GM23248 (cell line): ENCODE measurements at places on chromosomes 16 and 17.
A peak's percentile ranks its signal among the peaks of the same experiment; 100 is the strongest.

DNA sequence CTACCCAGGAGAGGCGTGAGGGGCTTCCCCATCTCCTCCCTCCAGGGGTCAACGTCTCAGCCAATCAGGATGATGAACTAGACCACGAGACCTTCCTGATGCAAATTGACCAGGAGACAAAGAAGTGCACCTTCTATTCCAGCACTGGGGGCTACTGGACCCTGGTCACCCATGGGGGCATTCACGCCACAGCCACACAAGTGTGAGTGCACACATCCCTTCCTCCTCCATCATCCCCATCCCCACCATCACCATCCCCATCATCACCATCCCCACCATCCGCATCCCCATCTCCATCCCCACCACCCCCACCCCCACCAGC, 6.8 kb downstream of the FSCN2 start:
- DNase-seq: no peak

- peak; percentile 38 for DNase-seq
These were observed 3.6 kb upstream of the CBX4 start for GRCh38 chr17:79842656-79843473.

DNA sequence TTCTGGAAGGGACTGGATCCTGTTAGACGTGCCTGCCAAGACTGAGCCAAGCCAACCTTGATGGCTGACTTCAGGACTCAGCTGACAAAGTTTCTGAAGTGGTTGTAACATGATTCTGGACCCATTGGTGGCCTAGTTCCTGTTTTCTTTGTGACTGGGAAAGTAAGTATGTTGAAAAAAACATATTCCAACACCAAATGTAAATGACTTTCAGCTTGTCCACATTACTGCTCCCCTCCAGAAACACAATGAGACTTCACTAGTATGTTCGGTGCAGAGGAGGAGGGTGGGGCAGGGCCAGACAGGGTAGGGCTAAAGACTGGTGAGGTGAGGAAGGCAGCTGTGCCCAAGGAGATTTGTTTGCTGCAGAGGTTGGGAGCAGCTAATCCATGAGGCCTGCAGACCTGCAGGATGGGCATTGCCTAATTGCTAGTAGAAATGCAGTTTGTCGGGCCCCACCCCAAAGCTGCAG, 26.4 kb downstream of the NMT1 start:
- DNase-seq: peak; percentile 50

DNA sequence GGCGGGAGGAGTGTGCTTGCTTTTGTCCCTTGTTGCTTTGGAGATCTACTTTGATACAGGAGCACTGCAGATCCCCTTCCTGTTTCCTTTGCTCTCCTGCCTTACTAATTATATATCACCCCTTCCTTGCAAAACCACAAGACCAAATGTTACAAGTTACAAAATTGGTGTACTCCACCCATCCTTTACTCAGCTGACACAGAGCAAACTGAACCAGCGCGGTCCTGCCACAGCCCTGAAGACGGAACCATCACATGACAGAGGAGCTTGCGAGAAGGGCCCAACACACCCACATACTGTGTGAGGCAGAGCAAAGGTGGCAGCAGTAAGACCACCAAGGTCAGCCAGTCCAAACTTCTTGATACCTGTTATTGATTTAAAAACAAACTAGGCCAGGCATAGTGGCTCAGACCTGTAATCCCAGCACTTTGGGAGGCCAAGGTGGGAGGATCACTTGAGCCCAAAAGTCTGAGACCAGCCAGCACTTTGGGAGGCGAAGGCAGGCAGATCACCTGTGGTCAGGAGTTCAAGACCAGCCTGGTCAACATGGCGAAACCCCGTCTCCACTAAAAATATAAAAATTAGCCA, 33.2 kb downstream of the CYTH1 start:
- peak; percentile 86 for DNase-seq

DNA sequence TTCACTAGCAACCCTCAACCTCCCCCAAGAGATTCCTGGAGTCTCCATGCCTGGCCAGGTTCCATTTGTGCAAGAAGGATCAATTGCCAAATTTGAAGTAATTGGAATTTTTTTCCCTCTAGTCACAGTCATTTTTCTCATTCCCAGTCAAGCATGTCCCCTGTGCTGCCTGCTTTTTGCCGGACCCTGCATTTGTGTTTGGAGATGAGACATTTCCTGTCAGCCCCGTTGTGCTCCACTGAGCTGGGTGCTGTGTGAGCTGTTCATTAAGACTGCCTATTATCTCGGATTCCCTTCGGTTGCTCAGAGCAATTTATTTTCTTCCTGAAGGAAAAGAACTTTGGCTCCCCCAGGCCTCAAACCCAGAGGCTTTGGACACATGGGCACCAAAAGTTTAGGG, 201.0 kb upstream of the NLRP1 start:
- DNase-seq: peak; percentile 48

DNA sequence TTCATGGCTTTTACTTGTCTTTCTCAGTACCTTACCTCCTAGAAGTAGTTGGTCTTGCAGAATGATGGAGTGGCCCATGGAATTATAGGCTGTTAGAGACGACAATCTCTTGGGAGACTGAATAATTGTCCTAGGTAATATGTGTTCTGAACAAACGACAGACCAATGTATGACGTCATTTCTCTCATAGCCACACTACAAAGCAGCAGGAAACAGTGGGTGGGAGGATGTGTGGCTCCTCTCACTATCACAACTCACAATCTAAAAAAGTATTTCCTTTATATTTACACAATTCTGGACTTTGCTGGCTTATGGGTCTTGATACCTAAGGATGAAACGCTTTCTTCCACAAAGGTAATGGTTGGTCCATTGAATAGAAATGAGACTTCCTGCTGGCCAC, 183.9 kb downstream of the TOX3 start:
- DNase-seq: no peak

DNA sequence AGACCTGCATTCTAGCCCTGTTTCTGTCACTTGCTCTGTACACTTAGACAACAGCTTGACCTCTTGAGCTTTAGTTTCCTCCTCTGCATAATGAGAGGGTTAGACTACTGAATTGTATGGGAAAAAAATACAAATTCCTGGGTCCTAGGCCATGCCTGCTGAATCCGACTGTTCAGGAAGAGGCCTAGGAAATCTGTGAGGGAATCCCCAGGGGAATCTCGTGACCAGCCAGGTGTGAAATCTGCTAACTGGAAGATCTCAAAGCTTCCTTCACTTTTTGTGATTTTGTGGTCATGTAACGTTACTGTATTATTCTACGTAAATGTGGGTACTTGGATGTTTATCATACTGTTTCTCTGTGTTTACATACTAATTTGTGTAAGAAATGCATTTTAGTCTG, 58.2 kb downstream of the CYLD start:
- no peak for DNase-seq
